Hepatocyte (in vitro differentiated cells): ENCODE measurements at places on chromosomes 6 and 20.

- H3K27ac ChIP-seq = peak overlapping the region; percentile 31
- no peak for DNase-seq
- no peaks in the 10 kb centered on the region for H3K4me1 ChIP-seq
- H3K4me3 ChIP-seq = no peak overlapping the region
- H3K36me3 ChIP-seq = no peaks in the 10 kb centered on the region
Measured at GRCh38 chr6:80537118-80537972, 430.9 kb downstream of the BCKDHB start.

DNA sequence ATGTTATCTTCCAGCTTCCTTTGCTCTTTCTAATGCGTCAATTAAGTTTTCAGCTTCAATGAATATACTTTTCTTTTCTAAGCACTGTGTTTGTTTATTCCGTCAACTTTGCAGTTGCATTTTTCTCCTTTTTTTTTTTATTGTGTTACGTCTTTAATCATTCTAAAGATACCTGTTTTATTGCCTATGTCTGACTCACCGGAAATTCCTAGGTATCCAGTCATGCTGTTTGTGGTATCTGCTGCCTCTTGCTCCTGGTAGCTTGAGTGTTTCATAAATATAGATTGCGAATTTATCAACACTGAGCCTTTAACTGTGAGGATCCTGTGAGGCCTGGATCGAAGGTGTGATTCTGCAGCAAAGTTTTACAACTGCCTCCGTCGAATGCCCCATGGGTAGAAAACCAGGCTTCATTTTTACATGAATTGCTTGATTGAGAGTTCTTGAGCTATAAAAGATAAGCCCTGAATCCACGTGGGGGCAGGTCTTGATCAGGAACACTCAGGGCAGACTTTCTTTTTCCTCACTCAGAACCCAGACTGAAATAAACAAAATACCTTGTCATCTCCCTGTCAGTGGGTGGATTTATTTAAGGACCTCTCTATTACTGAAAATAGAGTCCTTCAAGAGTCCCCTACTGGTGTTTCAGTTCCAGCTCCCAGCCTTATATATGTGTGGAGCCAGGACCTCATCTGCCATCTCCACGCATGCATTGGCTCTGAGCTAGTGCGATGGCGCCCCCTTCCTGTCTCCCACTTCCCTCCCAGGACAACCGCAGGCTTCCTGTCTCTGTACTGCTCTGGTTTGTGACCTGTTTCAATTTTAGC, 60.1 kb upstream of the LRRC1 start:
- no peak overlapping the region for H3K4me3 ChIP-seq
- H3K36me3 ChIP-seq = no peaks in the 10 kb centered on the region
- peaks cover 12% of the 10 kb centered on the region for H3K4me1 ChIP-seq
- DNase-seq = peak; percentile 77
- H3K27me3 ChIP-seq = no peaks in the 10 kb centered on the region

DNA sequence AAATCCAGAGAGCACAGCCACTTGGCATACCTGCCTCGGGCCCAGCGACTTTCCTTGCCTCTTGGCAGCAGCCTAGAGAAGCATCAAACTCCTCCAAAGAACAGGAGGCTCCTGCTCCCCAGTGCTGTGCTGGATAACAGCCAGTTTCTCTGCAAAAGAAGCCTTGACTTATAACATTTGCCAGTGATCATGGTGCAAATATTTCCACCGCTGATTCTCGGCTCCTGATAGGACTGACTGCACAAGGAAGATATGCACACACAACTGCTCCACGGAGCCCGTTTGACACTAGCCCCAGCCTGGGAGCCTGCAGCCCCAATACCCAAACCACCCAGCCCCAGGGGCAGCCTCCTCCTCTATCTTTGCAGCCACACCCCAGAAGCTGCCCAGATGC, 17.5 kb downstream of the ACSS1 start:
- DNase-seq = peak; percentile 62
- no peaks in the 10 kb centered on the region for H3K27me3 ChIP-seq
- peaks cover 28% of the 10 kb centered on the region for H3K4me1 ChIP-seq

DNA sequence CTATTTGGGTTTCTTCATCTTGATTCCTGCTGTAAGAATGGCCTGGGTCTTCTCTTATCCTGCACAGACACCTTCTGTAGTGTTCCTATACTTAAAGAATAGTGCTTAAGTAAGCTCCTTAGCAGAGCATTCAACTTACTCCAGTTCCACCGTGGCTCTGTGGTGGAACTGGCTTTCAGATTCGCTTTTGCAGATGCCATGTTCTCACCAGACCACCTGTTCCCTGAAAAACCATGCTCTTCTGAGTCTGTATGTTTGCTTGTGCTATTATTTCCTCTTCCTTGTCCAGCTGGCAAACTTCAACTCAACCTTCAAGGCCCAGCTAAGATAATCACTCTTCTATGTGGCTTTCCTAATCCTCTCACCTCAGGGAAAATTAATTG, 4.9 kb downstream of the ELMO2 start:
- no peaks in the 10 kb centered on the region for H3K27me3 ChIP-seq
- no peaks in the 10 kb centered on the region for H3K36me3 ChIP-seq
- no peak for DNase-seq
- no peak overlapping the region for H3K4me3 ChIP-seq
- H3K27ac ChIP-seq = peak overlapping the region; percentile 83

DNA sequence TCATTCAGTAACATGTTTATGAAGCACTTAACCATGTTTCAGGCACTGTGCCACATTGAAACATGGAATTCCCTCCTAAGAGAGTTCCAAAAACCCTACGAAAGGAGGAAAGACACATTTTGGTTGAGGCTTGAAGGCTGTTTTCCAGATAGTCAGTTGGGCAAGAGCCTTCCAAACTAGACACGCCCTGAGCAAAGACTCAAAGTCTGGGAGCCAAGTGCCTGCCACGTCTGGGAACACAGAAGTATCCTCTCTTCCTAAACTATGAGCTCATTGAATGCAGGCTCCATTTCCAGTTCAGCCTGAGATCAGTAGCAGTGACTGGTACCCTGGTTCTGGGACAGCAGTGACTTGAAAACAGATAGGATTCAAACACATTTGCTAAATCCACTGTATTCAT, 74.5 kb upstream of the FAM8A1 start:
- no peak overlapping the region for H3K4me3 ChIP-seq
- H3K36me3 ChIP-seq = no peaks in the 10 kb centered on the region

GRCh38 chr6:35907750-35908149, 13.1 kb downstream of the SRPK1 start:
- no peak overlapping the region for H3K4me3 ChIP-seq
- no peaks in the 10 kb centered on the region for H3K27me3 ChIP-seq
- DNase-seq = no peak
- no peaks in the 10 kb centered on the region for H3K36me3 ChIP-seq

DNA sequence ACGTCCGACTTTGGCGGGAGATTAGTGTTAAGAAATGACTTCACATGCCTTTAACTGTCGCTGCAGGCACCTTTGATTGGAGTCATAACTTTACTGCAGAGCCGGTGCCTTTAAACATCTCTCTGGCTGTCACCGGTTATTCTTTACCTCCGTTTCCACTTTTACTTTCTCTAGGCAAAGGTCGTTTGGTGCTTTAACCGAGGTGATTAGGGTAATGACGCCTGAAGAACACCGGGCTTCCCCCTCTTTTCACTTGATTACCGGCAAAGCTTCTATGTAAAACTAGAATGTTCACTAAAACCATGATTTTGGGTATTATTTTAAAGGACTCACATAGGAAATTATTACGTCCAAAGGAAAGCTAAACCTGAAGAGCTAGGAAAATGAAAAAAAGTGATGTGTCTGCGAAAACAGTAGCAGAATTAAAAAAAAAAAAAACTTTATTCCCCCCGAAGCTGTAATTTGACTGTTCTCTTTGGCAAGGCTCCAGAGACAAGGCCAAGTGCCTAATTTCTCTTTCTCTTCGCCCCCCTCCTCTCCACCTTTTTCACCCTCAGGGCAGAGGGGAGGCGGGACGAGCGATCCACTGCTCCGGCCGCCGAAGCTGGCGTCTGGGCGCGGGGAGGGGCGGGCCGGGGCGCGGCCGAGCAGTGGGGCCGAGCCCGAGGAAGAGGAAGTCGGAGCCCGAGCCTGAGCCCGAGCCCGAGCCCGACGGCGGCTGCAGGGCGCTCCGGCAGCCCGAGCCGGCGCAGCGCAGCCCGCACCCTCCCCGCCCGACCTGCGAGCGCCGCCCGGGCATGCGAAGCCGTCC, at the start of gene PLEKHG1:
PLEKHG1 (plus strand) TSS at position 687 of the 811 bp plus-strand sequence. CDS start 133,797 bp downstream, outside the sequence.
- H3K4me1 ChIP-seq = no peaks in the 10 kb centered on the region
- H3K36me3 ChIP-seq = no peaks in the 10 kb centered on the region
- H3K27me3 ChIP-seq = peaks cover 11% of the 10 kb centered on the region

- H3K4me1 ChIP-seq = peaks cover 8% of the 10 kb centered on the region
- no peaks in the 10 kb centered on the region for H3K36me3 ChIP-seq
- peak overlapping the region; percentile 38 for H3K27ac ChIP-seq
- no peak overlapping the region for H3K4me3 ChIP-seq
Measured at GRCh38 chr6:32076321-32076809, 32.8 kb downstream of the TNXB start.

- no peak for DNase-seq
- H3K27ac ChIP-seq = no peak overlapping the region
- H3K36me3 ChIP-seq = no peaks in the 10 kb centered on the region
- peaks cover 7% of the 10 kb centered on the region for H3K4me1 ChIP-seq
Measured at GRCh38 chr6:39005774-39006173, 42.8 kb upstream of the GLP1R start.

GRCh38 chr6:137227871-137228302, 8.7 kb upstream of the IFNGR1 start:
- no peak overlapping the region for H3K4me3 ChIP-seq
- H3K36me3 ChIP-seq = no peaks in the 10 kb centered on the region
- no peak for DNase-seq
- no peak overlapping the region for H3K27ac ChIP-seq

DNA sequence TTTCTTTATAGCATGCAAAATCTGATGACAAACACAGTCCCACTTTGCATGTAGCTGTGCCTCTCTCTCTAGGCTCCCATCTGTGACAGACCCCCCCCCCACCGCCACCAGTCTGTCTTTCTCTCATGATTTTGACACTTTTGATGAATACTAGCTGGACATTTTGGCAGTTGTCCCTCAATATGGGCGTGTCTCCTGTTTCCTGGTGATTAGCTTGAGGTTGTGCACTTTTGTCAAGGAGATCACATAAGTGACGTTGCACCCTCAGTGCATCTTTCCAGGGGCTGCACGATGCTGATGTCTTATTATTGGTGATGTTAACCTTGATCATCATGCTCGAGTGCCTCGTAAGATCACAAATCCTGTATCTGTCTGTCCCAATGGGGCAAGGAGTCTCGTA, 155.1 kb downstream of the EYA2 start:
- no peak for DNase-seq
- H3K27me3 ChIP-seq = peaks cover 4% of the 10 kb centered on the region

GRCh38 chr20:9407805-9408421, 106.5 kb upstream of the LAMP5 start:
- DNase-seq = peak; percentile 77
- H3K4me3 ChIP-seq = no peak overlapping the region
- H3K36me3 ChIP-seq = no peaks in the 10 kb centered on the region
- H3K4me1 ChIP-seq = no peaks in the 10 kb centered on the region

DNA sequence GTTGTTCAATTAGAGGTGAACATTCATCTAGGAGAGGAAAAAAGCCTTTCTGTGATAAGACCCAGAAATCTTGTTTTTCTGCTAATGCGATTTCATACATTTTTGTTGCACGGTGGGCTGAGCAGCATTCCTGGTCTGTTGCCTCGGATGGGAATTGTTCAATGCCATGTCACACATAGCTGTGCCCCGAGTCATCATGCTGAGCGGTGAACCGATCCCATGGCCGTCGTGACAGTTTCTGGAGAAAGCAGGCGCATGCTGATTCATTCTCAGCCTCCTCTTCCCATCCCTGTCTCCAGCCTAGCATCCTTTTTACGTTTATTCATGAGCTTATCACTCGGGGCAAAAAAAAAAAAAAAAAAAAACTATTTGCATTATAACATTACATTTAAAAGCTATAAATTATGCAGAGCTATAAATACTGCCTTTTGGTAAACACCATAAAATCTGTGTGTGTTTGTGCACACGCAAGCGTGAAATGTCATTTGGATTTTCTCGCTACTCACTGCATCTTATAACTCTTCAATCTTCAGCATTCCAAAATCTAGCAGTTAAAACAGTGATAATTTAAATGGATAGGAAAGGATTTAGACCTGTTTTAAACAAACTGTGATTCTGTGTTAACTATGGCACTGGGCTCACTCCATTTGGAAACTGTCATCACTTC, 58.9 kb upstream of the IFNGR1 start:
- H3K36me3 ChIP-seq = no peaks in the 10 kb centered on the region
- no peaks in the 10 kb centered on the region for H3K27me3 ChIP-seq
- peaks cover 6% of the 10 kb centered on the region for H3K4me1 ChIP-seq
- DNase-seq = peak; percentile 45
- no peak overlapping the region for H3K27ac ChIP-seq
- no peak overlapping the region for H3K4me3 ChIP-seq

- DNase-seq = peak; percentile 69
- no peak overlapping the region for H3K27ac ChIP-seq
- no peaks in the 10 kb centered on the region for H3K27me3 ChIP-seq
- H3K4me3 ChIP-seq = no peak overlapping the region
- no peaks in the 10 kb centered on the region for H3K4me1 ChIP-seq
Measured at GRCh38 chr6:24520929-24521546, 26.3 kb downstream of the ALDH5A1 start.

DNA sequence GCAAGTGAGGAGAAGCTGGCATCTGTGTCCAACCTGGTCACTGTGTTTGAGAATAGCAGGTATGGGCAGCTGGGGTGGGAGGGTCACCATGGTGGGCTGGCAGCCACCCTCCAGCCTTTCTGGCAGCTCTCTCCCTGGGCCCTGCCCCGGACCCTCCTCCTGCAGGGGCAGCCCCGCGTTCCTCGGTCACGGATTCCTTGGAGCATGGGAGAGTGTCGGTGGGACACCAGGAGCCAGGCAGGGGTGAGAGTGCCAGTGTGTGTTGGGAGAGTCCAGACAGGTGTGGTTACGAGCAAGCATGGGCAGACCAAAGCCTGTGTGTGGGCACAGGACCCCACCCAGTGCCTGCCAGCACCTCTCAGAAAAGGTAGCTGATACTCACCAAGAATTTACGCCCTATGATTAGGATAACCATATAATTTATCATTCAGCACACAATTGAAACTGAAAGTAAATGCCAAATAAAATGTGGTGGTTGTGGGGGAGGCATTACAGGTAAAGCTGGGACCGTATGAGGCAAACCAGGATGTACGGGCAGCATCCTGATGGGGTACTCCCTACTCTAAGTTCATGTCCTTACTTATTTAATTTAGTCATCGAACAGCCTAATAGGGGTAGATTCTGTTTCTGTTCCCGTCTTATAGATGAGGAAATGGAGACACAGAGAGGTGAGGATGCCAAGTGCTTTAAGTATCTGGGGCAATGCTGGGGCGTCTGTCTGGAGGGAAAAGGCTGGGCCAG, 542 bp downstream of the FGD2 start:
- no peak overlapping the region for H3K27ac ChIP-seq
- H3K4me3 ChIP-seq = no peak overlapping the region
- H3K4me1 ChIP-seq = no peaks in the 10 kb centered on the region
- H3K36me3 ChIP-seq = no peaks in the 10 kb centered on the region
- H3K27me3 ChIP-seq = no peaks in the 10 kb centered on the region

DNA sequence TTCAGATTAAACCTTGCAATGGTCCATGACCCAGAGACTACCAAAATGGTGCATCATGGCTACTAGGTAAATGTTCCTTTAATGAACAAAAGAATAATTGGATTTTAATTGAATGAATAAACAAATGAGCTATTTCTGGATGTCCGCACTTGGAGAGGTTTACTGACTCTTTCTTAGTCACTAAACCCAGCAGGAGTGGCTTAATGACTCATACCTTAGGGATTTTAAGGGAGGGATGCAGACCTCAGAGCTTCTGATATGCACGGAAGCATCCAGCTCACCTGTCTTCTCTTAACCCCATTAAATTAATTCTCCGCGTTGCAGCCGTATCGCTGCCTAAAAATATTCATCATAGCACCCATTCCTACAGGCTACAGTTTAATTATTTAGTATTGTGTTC, 970.0 kb upstream of the SLC35B3 start:
- DNase-seq = peak; percentile 22
- no peak overlapping the region for H3K27ac ChIP-seq
- no peak overlapping the region for H3K4me3 ChIP-seq
- no peaks in the 10 kb centered on the region for H3K27me3 ChIP-seq
